ENCODE measurements at places on chromosomes 11 and 22.

DNA sequence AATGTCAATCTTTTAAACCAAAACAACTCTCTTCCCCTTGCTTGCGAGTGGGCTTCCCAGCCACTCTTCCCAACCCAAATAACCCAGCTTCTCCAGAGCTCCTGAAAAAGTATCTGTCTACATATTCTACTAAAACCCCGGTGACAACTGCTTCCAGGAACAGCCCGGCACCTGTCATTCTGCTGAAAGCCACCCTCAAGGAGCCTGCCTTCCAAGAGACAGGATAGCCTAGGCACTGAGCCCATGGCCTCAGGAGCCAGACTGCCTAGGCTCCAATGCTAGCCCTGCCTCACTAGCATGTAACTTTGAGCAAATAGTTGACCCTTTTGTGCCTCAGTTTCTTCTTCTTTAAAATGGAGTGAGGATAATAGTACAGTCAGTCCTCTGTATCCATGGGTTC lies 459.8 kb downstream of the SOX6 start:
- DNase-seq = no peak

- no peak for DNase-seq
Observed at GRCh38 chr11:101446726-101447125, 137.1 kb downstream of the TRPC6 start.

DNA sequence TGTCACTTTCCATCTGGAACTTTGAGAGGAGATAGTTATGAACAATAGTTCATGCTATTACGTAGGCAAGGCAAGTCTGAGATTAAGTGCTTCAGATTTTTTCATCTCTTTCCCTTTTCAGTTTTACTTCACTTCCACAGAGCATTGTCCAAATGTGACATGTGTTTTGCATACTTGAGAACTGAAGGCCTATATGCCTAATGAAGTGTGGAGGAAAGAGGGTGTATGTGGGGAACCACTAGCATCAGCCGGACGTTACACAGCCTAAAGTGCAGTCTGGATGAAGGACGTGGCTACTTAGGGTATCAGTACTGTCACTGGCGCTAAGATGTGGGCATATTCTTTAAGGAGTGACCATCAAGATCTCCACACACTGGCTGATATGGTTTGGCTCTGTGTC lies 26.2 kb downstream of the FANCF start:
- DNase-seq = no peak

DNA sequence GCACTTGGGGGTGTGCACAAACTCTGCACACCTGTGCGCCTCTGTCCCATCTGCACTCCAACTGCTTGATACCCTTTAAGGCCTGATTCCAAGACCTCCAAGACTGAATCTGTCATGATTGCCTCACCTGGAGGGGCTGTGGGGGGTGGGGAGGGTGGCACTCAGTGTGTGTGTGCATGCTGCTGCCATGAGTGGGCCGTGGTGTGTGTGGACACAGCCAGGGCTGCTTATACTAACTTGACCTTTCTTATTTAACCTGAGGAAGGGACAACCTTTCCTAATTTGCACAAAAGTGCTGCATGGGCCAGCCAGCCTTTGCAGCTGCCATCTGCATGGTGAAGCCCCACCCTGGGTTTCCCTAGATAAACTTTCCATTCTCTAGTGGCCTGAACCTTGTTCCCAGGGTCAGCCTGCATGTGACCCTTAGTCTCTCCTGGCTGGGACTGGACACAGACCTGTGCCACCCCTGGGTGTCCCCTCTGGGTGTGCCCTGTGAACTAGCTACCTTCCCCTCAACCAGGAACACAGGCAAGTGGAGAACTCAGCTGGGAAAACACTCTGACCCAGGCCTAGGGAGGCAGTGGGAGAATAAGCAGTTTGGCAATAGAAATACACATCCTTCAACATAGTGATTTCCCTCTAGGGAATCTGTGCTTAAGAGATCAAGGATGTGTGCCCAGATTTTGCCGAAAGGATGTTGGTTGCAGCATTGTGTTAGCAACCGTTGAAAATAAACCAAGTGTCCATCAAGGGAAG lies 45.4 kb upstream of the DKK3 start:
- no peak for DNase-seq

DNA sequence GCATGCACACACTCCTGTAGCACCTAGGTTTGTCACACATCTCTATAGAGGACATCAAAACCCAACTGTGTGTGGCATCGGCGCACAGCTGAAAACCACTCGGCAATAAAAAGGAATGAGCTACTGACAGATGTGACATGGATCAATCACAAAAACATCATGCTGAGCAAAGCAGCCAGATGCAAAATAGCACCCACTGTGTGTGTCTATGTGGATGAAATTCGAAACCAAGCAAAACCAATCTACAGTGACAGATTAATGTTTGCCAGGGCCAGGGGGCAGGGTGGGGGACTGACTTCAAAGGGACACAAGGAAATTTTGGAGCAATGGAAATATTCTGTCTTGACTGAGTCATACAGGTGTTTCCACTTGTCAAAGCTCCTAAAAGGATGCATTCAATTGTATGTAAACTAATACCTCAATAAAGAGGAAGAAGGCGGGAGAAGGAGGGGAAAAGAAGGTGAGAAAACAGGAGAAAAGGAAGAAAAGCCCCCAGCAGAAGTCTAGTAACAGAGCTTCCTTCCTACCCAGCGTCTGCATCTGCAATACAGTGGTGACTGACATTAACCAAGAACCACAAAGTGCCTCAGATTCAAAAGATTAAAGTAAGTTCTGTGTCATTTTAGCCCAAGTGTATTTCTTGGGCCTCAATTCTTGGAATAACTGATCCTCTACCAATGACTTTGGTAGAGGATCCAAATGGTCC lies 49.8 kb downstream of the PACSIN2 start:
- DNase-seq = peak; percentile 54

GRCh38 chr11:25860677-25861450 lies 471.1 kb upstream of the ANO3 start:
- DNase-seq = no peak

GRCh38 chr22:11605468-11605981 lies 3922.5 kb upstream of the OR11H1 start:
- no peak for DNase-seq

DNA sequence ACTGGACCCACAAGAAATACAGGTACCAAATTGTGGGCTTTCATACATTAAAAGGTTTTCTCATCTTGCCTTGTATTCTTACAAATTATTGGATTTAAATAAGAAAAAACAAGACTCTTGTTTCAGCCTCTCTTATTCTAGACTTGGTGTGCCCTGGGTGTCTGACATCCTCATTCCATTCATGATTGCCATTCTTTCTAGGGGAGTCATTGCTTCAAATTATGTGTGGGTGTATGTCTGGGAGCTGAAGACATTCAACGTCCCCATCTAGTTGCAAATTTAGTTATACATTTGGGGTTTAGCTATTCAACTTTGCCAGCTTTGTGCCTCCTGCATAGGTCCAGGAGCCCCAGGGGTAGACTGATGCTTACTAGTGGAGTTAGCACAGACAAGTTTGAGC lies 18.1 kb downstream of the MAML2 start:
- DNase-seq = no peak

GRCh38 chr11:1920909-1921573 lies 1.5 kb downstream of the TNNT3 start:
- no peak for DNase-seq

- no peak for DNase-seq
Observed at GRCh38 chr11:64862987-64863390, 15.4 kb downstream of the EHD1 start.

DNA sequence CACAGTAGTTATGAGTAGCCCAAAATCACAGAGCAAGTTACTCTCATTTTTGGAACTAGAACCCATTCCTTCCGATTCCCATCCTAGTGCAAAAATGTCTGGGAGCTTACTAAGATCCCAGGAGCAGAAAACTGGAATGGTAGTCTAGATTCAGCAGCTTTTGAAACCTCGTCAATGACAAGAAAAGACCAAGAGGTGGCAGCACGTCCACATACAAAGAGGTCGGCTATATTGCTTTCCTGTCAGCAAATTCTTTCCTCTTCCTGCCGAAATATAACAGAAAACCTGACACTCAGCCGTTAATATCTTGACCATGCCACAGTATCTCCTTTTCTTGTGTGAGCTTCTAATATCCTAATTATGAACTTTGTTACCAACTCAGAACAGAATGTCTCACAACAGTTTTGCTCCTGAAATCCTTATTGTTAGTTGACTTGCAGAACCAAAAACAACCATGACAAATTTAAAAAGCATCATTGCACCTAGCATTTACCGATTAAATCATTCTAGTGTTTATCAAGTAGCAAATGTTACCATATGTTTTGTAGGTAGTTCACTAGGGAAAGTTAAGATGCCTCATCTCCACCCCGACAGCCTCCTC lies 92.8 kb upstream of the OR9G4 start:
- peak; percentile 18 for DNase-seq

- no peak for DNase-seq
Observed at GRCh38 chr11:111604392-111605009, 2.3 kb downstream of the SIK2 start.

GRCh38 chr11:69005183-69005630 lies 7.8 kb downstream of the MRGPRF start:
- DNase-seq = no peak

- DNase-seq = no peak
Observed at GRCh38 chr11:105774899-105775298, 165.0 kb downstream of the GRIA4 start.

- no peak for DNase-seq
Observed at GRCh38 chr11:85094795-85095194, 532.3 kb downstream of the DLG2 start.

- DNase-seq = no peak
Observed at GRCh38 chr11:112516261-112516660, 255.6 kb upstream of the PLET1 start.

DNA sequence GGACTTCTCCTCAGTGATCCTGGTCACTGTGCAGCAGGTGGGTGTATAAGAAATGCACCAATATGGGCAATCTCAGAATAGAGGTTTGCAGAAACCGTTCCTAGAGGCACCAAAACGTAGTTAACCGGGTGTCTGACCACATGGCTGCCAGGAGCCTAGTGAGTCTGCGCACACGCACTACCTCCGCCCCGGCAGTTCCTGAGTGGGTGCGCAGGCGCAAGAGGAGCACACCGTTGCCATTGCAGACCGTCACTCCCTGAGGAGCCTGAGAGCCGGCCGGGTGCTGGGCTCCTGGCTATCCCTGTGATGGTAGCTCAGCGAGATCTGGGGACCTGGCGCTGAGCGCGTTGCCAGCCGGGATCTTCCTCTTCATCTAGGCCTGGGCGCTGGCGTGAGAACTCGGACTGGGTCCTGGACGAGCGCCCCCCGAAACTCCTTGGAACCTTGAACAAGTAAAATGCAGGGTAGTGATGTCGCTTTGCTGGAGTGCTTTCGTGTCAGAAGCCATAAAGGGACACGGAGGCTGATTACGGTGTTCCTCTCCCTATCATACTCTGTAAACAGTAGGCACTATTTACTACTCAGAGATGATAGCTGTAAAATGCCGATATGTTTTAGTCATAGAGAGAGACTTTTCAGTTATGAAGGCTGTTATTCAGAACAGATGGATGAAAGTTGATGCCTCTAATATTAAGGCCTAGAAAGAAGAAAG lies at the start of gene MS4A13:
Gene MS4A13, plus strand, starts transcription at position 249 of the 712 bp plus-strand sequence. CDS start 2,692 bp downstream, outside the sequence.
- no peak for DNase-seq

GRCh38 chr11:111019451-111019850 lies 226.1 kb upstream of the POU2AF2 start:
- no peak for DNase-seq

- DNase-seq = peak; percentile 27
Observed at GRCh38 chr11:120660024-120660565, 148.5 kb downstream of the GRIK4 start.

- DNase-seq = no peak
Observed at GRCh38 chr11:120137611-120138521, at the start of gene TRIM29. Gene TRIM29 (minus strand): TSS chr11:120138113. CDS start chr11:120138031, 82 bp downstream.

DNA sequence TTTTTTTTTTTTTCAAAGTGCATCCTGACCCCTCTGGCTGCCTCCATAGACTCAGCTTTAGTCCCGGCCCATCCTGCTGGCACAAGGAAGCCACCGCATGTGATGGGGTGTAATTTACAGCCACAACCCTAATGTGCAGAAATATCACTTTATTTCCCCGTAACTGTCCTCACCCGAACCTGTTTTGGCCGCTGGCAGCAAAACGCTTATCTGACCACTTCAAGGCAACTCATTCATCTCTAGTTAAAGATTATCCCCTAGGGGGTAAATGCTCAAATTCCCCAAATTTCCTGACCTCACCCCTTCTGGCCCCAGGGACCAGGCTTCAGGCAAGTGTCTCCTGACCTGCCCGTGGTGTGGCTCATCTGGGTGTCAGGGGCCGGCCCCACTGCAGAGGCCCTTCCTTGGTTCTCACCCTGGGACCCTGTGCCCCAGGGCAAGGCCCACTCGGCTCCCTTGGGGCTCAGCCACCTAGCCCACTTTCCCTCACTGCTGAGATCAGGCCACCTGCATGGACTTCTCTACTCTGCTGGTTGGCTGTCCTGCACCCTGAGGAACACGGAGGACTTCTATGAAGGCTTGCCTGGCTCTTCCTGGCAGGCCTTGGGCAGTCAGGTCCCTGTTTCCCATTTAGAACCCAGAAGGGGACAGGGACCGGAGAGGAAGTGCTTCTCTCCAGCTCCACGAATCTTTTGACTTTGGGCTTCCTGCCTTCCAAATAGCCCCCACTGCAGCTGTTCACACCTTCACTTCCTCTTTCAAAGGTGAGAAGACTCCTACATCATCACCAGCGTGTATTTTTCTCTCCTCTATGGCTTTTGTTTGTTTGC lies 53.3 kb downstream of the WNT11 start:
- no peak for DNase-seq

GRCh38 chr11:61880454-61880853 lies 10.9 kb downstream of the FADS3 start:
- no peak for DNase-seq
